KG1 (cell line): ENCODE measurements at places on chromosomes 5 and 9.
A peak's percentile ranks its signal among the peaks of the same experiment; 100 is the strongest.

DNA sequence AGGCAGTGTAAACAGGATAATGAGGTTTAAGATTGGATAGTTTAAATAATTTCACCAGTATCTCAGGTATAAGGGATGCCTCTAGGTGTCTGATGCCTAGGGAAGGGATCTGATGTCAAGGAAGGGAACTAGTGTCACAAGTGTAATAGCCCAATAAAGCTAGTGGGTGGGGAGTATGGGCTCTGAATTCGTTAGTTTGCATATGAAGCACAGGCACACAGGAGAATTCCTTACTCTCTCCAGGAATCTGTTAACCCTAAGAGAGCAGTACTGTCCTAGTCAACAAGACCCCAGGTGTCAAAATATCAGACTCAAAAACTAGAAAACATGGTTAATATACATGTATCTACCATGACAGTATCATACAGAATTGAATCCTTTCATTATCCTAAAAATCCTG, 352.5 kb upstream of the CYLC2 start:
- no peak for DNase-seq

GRCh38 chr5:75055727-75056144, 3.4 kb upstream of the GCNT4 start:
- no peak for DNase-seq

GRCh38 chr5:149464796-149465489, 85.9 kb upstream of the IL17B start:
- DNase-seq, result no peak

GRCh38 chr9:121271368-121272341, 3.7 kb downstream of the GSN start:
- peak; percentile 65 for DNase-seq

DNA sequence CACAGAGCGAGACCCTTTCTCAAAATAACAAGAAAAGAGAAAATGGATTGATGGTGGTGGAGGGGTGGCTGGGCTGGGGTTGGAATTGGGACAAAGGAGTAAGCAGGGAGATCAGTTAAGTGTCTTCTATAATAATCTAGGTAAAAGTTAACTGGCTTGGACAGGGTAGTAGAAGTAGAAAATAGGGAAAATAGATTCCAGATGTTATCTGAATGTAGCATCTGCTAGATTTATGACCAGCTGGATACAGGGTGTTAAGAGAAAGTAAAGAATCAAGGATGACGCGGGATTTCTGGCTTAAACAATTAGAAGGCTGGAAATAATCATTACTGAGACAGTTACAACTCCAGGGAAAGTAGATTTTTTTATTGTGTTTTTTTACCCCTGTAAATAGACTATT, 13.0 kb downstream of the PPP6C start:
- no peak for DNase-seq
